CD4-positive, alpha-beta T cell treated with Interleukin-17A for 1 hour (primary cell): ENCODE measurements at places on chromosomes 3 and 15.

DNA sequence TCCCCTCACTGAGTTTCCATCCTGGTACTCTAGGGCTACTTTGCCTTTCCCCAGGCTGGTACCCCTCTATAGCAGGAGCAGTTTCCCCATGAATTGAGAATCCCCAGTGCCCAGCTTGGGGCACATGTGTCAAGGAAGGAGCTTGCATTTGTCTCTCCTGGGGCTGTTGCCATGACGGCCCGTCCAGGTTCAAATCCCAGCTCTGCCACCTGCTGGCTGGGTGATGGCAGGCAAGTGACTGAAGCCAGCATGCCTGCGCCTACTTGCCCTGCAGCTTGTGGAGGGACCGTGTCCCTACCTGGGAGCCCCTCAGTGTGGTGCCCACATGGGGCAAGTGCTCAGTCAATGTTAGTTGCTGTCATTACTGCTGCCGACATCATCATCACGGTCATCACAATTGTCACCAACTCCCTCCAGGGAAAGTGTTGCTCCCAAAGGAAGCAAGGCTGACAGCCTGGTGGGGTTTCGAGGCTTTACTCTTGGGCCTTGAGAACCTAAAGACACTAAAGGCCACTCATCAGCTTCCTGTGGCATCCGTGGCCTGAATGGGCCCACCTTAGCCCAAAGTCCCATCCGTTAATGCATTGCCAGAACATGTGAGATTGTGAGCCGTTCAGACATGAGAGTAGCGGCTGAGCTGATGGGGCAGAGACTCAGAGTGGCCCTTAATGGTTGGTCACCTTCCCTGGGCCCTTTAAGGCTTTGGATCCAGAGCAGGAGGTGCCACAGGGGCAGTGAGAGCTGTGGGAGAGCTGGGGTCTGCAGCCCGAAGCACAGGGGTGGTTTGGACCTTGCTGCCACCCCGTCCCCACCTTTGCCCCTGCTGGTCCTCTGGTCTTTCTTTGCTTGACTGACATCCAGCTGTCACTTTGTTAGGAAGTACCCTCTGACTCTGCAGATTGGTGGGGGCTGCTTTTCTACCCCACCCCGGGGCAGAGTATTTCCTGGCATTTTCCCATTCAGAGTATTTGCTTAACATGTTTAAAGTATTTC, 144.4 kb downstream of the DNAJB8 start:
- peak; percentile 68 for DNase-seq

DNA sequence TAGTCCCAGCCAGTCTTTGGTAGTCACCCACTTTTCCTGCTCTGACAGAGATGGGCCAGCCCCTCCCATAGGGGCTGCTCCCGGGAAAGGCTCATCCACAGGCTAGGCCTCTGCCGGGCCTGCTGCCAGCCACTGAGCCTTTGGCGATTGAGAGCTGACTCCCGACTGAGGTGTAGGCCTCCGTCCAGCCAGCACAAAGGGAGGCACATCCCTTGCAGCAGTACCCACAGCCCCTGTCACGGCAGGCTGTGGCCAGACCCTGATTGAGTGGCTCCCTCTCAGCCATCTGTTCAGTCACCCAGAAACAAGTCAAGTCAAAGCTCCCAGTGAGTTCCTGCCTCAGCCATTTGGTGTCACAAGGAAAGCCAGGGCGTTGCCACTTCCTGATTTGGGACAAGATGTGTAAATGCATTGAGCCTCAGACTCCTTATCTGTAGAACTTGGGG, 6.2 kb upstream of the PAK6 start:
- no peak for DNase-seq

DNA sequence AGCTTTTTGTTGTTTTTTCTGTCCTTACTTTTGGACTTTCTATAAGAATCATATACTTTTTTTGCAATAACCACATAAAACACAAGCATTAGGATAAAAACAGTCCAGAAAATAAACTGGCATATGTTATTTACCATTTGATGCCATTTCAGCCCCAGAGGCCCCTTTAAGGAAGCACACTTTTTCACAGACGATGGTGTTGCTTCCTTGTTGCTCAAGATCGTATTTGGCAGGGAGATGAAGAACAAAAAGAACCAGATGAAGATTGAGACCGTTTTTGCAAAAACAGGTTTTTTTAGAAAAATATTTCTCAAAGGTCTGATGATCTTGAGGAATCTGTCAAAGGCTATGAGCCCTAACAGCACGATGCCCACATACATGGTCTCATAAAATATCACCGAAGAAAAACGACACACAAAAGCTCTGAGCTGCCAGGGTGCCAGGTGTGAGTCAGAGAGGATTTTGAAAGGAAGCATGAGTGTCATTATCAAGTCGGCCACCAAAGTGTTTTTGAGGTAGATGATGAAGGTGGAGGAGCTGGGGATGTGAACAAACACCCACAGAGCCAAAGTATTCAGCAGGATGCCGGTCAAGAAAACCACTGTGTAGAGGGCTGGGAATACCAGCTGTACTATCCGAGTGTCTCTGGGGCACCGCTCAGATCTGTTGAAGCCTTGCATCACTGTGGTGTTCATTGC, 902 bp downstream of the P2RY13 start:
- peak; percentile 13 for DNase-seq

GRCh38 chr3:2153547-2153946, 54.9 kb downstream of the CNTN4 start:
- DNase-seq = no peak

DNA sequence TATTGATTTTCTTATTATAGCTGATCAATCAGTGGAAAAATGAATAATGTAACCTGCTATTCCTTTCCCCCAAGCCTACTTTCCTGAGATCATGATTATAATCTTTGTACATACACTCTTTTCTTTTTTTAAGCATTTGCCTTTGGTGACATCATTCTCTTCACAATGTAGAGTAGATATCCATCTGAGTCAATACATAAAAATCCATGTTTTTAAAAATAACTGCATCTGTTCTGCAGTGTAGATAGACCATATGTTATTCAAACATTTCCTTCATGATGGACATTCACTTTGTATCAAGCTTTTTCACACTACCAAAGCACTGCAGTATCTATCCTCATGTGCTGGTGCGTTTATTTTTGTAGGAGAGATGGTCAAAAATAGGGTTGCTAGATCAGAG, 211.1 kb downstream of the PTPRG start:
- DNase-seq = no peak

GRCh38 chr15:57089815-57090495, 171.5 kb downstream of the TCF12 start:
- no peak for DNase-seq

GRCh38 chr15:37076543-37076942, 23.8 kb downstream of the MEIS2 start:
- no peak for DNase-seq

- DNase-seq = no peak
These were observed 15.3 kb downstream of the GABPB1 start for GRCh38 chr15:50339717-50340116.

DNA sequence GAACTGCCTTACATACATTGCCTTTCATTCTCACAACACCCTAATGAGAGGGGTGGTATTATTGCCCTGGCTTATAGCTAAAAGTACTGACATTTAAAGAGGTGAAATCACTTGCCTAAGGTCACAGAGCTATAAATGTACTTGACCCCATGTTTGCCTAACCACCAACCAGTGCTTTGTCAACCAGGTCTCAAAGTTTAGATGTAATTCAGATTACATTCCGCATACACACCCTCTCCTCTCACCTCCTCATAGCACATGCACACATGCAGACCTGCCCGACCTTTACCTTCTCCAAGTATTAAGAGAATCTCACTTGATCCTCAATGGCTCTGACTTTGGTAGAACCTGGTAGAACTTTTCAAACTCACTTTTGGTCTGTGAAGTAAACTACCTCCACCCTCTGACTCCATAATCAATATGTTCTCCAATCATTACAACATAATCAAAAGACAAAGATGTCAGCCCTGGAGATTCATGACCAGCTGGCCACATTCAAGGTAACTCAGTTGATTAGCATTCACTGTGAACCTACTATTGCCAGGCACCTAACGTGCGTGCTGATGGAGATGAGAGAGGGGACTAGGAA, 63.2 kb upstream of the HES1 start:
- DNase-seq = no peak

DNA sequence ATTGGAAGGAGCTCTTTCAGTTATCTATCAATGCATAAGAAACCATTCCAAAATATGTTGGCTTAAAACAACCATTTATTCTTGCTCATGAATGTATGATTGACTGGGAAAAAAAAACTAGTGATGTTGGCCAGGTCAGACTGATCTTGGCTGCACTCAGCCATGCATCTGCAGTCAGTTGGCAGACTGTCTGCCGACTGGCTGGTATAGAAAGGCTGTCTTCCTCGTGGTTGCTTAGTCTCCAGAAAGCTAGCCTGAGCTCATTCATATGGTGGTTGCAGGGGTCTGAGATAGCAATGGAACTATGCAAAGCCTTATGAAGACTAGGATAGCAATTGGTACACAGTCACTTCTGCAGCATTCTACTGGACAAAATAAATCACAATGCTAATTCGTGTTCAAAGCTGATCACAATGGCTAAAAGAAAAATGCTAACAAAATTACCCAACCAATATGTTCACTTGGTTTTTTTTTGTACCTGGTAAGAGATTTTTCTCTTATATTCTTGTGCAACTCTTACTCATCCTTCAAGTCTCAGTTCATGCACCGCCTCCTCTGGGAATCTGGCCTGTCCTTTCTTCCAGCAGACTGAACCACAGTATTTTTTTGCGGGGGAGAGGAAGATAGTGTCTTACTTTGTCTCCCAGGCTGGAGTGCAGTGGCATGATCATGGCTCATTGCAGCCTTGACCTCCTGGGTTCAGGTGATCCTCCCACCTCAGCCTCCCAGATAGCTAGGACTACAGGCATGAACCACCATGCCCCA, 126.8 kb downstream of the KCNAB1 start:
- no peak for DNase-seq

GRCh38 chr3:134711284-134711683, 60.5 kb upstream of the KY start:
- DNase-seq = no peak
